ENCODE measurements at places on chromosomes 16 and 17.
A peak's percentile ranks its signal among the peaks of the same experiment; 100 is the strongest.

DNA sequence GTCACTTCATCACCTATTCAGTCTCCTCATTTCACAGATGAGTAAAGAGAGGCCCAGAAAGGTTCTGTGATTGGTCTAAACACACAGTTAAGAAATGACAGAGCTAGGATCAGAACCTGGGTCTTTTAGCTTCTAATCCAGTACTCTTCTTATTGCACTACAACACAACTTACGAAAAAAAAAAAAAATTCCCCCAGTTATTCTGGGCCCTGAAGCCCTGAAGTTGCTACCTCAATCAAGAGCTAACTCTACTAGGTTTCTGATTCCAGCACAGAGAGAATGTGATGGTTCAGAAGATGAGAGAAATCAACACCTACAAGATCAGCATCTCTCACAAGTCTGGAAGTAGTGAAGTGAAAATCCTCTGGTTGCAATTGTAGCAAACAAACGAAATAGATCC lies 37.3 kb downstream of the GRB7 start:
- peaks cover 31% of the 10 kb centered on the region for H3K4me1 ChIP-seq
- no peak for DNase-seq
- H3K4me3 ChIP-seq: no peak overlapping the region
- H3K27me3 ChIP-seq: peaks cover 3% of the 10 kb centered on the region
- H3K36me3 ChIP-seq: no peaks in the 10 kb centered on the region

DNA sequence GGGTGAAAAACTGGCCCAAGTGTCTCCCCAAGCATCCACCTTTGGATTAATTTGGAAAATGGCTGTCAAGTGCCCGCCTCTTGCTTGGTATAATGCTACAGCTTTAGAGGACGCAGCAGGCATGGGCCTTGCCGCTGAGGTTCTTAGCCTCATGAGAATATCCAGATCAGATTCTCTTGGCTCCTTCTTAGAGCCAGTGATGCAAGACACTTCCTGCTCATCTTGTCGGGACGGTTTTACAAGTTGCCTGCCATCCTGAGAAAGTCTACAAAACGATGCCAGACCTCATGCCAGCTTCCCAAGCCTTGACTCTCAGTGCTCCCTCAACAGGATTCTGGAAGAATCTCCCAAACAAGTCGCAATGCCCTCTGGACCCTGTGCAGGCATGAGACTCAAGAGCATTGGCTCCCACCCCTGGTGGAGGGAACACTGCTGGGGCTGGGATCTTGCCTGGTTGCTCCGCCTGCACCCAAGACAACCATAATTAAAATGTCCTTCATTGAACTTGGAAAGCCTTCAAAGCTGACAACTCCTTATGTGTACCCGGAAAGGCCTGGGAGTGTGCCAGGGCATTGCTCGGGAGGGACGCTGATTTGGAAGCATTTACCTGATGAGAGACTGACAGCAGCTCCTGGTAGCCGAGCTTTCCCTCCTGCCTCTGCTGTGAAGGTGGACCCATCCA lies 25.8 kb upstream of the STH start:
- DNase-seq: no peak
- H3K27ac ChIP-seq: no peak overlapping the region
- H3K27me3 ChIP-seq: peaks cover 11% of the 10 kb centered on the region
- no peak overlapping the region for H3K4me3 ChIP-seq
- no peaks in the 10 kb centered on the region for H3K4me1 ChIP-seq

GRCh38 chr16:9134739-9135138 lies 43.3 kb downstream of the HAPSTR1 start:
- peaks cover 1% of the 10 kb centered on the region for H3K4me1 ChIP-seq
- H3K36me3 ChIP-seq: no peaks in the 10 kb centered on the region
- H3K27ac ChIP-seq: no peak overlapping the region
- peaks cover 12% of the 10 kb centered on the region for H3K27me3 ChIP-seq

- H3K36me3 ChIP-seq: no peaks in the 10 kb centered on the region
- no peak for DNase-seq
- no peak overlapping the region for H3K4me3 ChIP-seq
- peaks cover 68% of the 10 kb centered on the region for H3K27me3 ChIP-seq
- no peak overlapping the region for H3K27ac ChIP-seq
- H3K4me1 ChIP-seq: peaks cover 44% of the 10 kb centered on the region
Observed at GRCh38 chr17:14306596-14306995, 5.7 kb downstream of the HS3ST3B1 start.

DNA sequence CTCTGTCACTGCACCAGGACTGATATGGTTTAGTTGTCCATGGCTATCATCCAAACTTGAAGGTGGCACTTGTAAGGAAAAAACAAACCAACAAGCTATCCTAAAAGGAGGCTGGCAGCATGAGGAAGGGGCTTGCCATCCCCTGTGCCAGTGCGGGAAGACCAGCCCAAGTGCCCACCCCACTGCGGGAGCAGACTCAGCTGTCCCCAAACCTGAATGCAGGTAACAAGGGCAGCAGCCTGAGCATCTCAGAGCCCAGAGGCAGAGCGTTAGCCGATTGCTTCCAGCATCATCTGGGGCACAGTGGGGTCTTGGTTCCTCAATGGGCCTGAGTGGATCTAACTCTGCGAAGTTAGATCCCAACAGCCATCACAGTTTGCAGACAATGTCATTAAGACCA lies 29.2 kb upstream of the C16orf78 start:
- H3K27ac ChIP-seq: no peak overlapping the region
- DNase-seq: no peak
- H3K4me3 ChIP-seq: no peak overlapping the region
- H3K27me3 ChIP-seq: peaks cover 53% of the 10 kb centered on the region
- H3K4me1 ChIP-seq: no peaks in the 10 kb centered on the region

GRCh38 chr17:45784293-45784740 lies at the start of gene CRHR1:
TSS of gene CRHR1 (plus strand) at chr17:45784320. CDS start at chr17:45784545, 225 bp downstream.
- peak within 1 kb of the TSS; percentile 70 for H3K4me3 ChIP-seq
- DNase-seq: no peak
- H3K4me1 ChIP-seq: peaks cover 6% of the 10 kb centered on the region

DNA sequence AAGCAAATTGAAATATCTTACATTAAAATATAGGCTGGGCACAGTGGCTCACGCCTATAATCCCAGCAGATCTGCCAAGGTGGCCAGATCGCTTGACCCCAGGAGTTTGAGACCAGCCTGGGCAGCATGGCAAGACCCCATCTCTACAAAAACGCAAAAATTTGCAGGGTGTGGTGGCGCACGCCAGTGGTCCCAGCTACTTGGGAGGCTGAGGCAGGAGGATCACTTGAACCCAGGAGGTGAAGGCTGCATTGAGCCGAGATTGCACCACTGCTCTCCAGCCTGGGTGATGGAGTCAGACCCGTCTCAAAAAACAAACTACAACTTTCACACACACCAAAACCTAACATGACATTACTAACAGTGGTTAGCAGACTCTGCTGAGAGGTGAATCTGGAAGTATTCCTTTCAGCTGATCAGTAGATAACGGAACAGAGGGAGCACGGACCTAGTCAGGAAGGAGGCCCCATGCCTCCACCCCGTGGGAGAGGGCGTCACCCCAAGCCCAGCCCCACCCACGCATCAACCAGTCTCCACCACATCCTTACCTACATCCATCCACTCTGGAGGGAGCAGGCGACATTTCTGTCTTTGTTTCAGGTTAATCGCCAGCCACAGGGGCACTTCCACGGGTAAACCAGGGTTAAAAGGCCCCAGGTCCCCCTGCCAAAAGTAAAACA lies 1.7 kb downstream of the GINS2 start:
- H3K27ac ChIP-seq: no peak overlapping the region
- peak overlapping the region; percentile 67 for H3K4me3 ChIP-seq
- peaks cover 2% of the 10 kb centered on the region for H3K27me3 ChIP-seq
- no peaks in the 10 kb centered on the region for H3K36me3 ChIP-seq

- no peak overlapping the region for H3K4me3 ChIP-seq
- H3K27ac ChIP-seq: no peak overlapping the region
- no peak for DNase-seq
- H3K27me3 ChIP-seq: peaks cover 48% of the 10 kb centered on the region
- peaks cover 20% of the 10 kb centered on the region for H3K4me1 ChIP-seq
Observed at GRCh38 chr16:79593074-79593531, 7.4 kb downstream of the MAF start.

- H3K4me3 ChIP-seq: no peak overlapping the region
- peaks cover 5% of the 10 kb centered on the region for H3K4me1 ChIP-seq
- peaks cover 56% of the 10 kb centered on the region for H3K36me3 ChIP-seq
- no peak for DNase-seq
- no peaks in the 10 kb centered on the region for H3K27me3 ChIP-seq
- H3K27ac ChIP-seq: no peak overlapping the region
Observed at GRCh38 chr16:16016388-16016964, 67.1 kb downstream of the ABCC1 start.

DNA sequence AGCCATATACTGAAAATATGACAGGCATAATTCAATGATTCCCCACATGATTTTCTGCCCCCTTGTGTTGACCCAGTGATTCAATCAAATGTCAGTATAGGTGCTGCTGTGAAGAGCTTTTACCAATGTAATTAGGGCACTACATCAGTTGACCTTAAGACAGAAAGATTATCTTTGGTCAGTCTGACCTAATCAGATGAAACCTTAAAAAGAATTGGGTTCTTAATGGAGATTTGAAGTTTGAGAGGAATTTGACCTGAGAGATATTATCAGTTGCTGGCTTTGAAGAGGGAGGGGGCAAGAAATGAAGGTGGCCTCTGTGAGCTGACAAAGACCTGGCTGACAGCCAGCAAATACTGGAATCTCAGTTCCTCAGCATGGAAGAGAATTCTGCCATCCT lies 358.7 kb upstream of the CA10 start:
- H3K36me3 ChIP-seq: no peaks in the 10 kb centered on the region
- H3K27ac ChIP-seq: no peak overlapping the region
- H3K4me1 ChIP-seq: peaks cover 12% of the 10 kb centered on the region
- no peak overlapping the region for H3K4me3 ChIP-seq
- no peaks in the 10 kb centered on the region for H3K27me3 ChIP-seq
- peak; percentile 22 for DNase-seq

DNA sequence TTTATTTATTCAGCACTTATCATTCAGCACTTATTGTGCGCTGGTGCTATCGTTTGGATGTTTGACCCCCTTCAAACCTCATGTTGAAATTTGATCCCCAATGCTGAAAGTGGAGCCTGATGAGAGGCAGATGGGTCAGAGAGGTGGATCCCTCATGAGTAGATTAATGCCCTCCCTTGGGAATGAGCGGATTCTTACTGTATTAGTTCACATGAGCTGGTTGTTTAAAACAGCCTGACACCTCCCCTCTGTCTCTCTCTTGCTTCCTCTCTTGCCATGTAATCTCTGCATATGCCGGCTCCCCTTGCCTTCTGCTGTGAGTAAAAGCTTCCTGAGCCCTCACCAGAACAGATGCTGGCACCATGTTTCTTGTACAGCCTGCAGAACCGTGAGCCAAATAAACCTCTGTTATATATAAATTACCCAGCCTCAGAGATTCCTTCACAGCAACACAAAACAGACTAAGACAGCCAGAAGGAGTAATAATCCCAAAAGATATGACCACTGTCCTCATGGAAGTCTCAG lies 111.1 kb downstream of the CACNG3 start:
- H3K27me3 ChIP-seq: peaks cover 21% of the 10 kb centered on the region
- no peak overlapping the region for H3K27ac ChIP-seq
- H3K4me3 ChIP-seq: no peak overlapping the region
- no peaks in the 10 kb centered on the region for H3K4me1 ChIP-seq
- no peak for DNase-seq
- H3K36me3 ChIP-seq: no peaks in the 10 kb centered on the region

DNA sequence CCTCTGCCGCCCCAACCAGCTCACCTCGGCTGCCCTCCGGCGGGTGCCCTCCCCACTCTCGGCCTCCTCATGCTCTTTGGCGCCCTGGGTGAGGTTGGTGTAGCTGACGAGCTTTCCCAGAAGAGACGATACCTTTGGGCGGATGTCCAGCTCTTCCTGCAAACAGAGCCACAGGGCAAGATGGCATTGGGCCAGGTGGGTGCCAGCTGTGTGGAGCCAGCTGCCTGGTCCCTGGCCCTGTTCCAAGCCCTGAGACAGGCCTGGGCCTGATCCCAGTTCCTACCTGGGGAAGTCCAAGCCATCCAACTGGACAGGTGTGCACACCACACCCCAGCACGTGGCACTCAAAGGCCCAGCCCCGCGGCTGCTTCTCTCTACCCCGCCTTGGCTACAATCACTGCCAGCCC lies 6.9 kb downstream of the SLC12A4 start:
- no peak overlapping the region for H3K27ac ChIP-seq
- H3K36me3 ChIP-seq: peaks cover 31% of the 10 kb centered on the region
- no peak overlapping the region for H3K4me3 ChIP-seq
- no peak for DNase-seq
- H3K27me3 ChIP-seq: no peaks in the 10 kb centered on the region
- H3K4me1 ChIP-seq: peaks cover 24% of the 10 kb centered on the region

DNA sequence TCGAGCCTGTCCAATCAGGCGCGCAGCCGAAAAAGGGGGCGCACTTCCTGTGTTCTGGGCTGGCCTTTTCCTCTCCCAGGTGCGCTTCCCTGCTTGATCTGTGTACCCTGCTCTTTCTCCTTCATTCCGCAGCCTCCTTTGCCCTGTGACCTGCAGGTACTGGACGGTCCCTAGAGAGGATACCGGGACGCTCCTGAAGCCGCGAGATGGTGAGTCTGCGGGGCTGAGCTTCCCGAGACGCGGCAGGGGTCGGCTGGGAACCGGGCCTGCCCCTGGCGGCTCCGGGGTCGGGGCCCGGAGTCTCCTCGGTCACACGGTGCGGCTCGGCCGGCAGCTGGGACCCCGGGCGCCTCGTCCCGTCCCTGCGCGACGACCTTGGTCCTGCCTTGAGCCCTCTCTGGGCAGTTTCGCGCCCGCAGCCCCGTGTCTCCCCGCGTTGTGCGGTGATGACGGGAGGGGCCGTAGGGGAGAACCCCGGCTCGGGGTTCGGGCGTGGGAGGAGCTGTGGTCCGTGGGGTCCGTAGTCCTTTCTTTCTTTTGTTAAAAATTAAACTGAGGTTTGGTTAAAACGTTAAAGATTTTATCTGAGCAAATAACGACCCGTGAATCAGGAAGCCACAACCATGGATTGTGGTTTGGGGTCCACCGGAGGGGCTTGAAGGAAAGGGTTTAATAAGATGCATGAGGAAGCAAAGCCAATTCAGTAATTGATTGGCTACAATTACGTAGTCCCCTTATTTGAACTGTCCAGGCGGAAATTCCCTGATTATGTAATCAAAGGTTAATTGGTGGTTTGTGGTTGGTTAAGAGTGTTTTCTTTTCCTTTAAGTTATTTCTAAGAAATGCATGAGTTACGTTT lies 172.8 kb upstream of the ZNF267 start:
- H3K36me3 ChIP-seq: peaks cover 2% of the 10 kb centered on the region
- peak; percentile 86 for DNase-seq
- H3K4me3 ChIP-seq: peak overlapping the region; percentile 87
- H3K27ac ChIP-seq: peak overlapping the region; percentile 82
- peaks cover 10% of the 10 kb centered on the region for H3K4me1 ChIP-seq
- peaks cover 11% of the 10 kb centered on the region for H3K27me3 ChIP-seq

- peaks cover 2% of the 10 kb centered on the region for H3K36me3 ChIP-seq
- peaks cover 26% of the 10 kb centered on the region for H3K4me1 ChIP-seq
- H3K4me3 ChIP-seq: no peak overlapping the region
- H3K27ac ChIP-seq: no peak overlapping the region
- H3K27me3 ChIP-seq: no peaks in the 10 kb centered on the region
- DNase-seq: peak; percentile 72
Observed at GRCh38 chr17:28547623-28548416, 4.6 kb downstream of the UNC119 start.

GRCh38 chr16:15689290-15689689 lies 39.2 kb downstream of the NDE1 start:
- no peaks in the 10 kb centered on the region for H3K4me1 ChIP-seq
- H3K27ac ChIP-seq: no peak overlapping the region
- H3K36me3 ChIP-seq: peaks cover 40% of the 10 kb centered on the region
- DNase-seq: no peak
- H3K4me3 ChIP-seq: no peak overlapping the region
- no peaks in the 10 kb centered on the region for H3K27me3 ChIP-seq

GRCh38 chr17:14047591-14047990 lies 21.7 kb upstream of the COX10 start:
- H3K27me3 ChIP-seq: no peaks in the 10 kb centered on the region
- H3K4me1 ChIP-seq: peaks cover 8% of the 10 kb centered on the region
- H3K36me3 ChIP-seq: peaks cover 2% of the 10 kb centered on the region
- no peak overlapping the region for H3K27ac ChIP-seq
